ENCODE measurements at places on chromosomes 16 and 17. TPM values are rescaled to one million over a fixed set of nuclear protein-coding genes. Genes with fewer than 3 reads are reported as not detected.

- DNase-seq: no peak
These were observed 9.0 kb downstream of the NME3 start for GRCh38 chr16:1762196-1762878.

DNA sequence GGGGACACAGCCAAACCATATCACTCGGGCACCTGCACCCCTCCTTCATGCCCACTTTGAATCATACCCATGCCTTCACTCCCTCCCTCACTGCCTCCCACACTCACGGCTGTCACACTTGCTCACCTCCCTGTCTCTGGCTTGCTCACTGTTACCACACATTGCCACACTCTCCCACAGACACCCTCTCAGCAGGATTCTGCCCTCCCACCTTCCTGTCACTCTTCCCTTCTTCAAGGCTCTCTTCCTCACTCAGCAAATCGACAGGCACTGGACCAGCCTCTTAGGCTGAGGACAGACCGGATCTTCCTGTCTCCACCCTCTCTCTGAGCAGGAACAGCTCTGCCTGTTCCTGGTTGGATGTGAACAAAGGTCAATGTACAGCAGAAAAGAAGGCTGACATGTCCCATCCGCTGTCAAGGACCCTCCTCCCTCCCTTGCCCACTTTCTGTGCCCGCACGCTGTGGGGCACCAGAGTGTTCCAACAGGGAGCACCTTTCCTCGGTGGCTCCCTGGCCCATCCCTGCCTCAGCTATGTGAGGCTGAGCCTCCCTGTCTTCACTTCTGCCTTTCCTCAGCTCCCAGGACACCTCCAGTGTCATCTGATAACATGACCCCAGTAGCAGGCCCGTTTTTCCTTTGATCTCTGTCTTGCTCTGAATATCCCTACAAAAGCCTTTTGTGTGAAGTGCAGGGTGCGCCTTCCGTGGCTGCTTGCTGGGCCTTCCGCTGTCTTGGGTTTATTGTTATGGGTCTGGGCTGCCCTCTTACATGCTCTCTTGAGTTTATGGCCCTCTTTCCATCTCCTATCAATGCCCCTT, 47.0 kb downstream of the CCDC182 start:
- no peak for DNase-seq

DNA sequence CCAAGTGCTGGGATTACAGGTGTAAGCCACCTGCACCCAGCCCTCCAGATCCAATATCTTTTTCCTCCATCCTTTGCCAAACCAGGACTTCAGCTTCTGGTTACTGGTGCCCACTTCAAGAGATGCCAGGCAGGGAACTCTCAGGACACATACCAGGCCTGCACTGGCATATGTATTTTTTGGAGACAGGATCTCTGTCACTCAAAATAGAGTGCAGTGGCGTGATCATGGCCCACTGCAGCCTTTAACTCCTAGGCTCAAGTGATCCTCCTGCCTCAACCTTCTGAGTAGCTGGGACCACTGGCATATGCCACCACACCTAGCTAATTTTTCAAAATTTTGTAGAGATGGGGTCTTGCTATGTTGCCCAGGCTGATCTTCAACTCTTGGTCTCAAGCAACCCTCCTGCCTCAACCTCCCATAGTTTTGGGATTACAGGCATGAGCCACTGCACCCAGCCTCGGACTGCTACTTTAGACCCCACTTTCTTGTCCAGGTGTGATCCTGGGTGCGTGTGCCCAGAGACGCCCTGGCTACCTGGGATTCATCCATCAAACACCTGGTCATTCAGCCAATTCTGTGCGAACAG, 55.8 kb downstream of the BMERB1 start:
- DNase-seq: no peak

- DNase-seq: peak; percentile 87
These were observed 10.7 kb upstream of the EPOP start for GRCh38 chr17:38685491-38685890.

GRCh38 chr16:26701243-26701886, 365.4 kb upstream of the C16orf82 start:
- DNase-seq: no peak

Gene KLHL11
- total RNA-seq: 10.9 TPM

Gene RGS11
- 10.6 TPM for total RNA-seq

All from posterior vena cava (tissue), 2 donors.